Suprapubic skin (tissue), 4 donors: ENCODE measurements at places on chromosomes 7 and 10.

DNA sequence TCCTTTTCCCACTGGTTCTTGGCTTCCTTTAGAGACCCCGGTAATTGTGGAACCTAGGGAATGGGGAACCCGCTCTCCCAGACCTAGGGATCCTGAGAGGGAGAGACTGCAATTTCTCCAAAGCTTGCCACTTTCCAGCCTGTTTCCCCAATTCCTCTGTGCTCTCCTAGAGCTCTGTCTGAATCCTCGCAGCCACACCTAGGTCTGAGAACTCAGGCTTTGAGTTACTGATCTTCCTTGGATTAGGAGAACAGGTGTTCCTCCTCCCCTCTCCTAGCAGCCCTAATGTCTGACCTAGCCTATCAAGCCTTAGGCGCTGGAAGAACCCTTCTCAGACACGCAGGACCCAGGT, 20.0 kb downstream of the WNT8B start:
- no peak overlapping the region for H3K27ac ChIP-seq
- no peak for DNase-seq
- peaks cover 38% of the 10 kb centered on the region for H3K27me3 ChIP-seq
- H3K4me3 ChIP-seq, result peak overlapping the region; percentile 54
- peaks cover 5% of the 10 kb centered on the region for H3K36me3 ChIP-seq

DNA sequence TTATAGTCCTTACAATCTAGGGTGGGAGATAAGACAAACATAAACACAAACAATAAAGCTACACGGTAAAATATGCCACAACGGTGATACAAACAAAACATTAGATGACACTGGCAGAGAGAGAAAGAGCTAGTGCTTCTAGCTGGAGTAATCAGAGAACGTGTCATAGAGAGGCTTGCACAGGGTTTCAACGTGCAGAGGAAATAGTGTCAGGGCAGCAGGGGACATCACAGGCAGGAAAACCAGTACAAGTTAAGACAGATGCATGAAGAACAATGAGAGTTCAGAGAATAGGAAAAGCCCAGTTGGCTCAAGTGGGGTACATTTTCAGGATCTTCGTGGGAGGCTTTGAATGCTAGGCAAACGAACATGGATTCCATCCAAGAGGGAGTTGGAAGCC, 91.4 kb downstream of the ZNF438 start:
- no peak overlapping the region for H3K4me3 ChIP-seq
- no peaks in the 10 kb centered on the region for H3K4me1 ChIP-seq
- no peak overlapping the region for H3K27ac ChIP-seq
- DNase-seq, result no peak

GRCh38 chr10:75477680-75478079, 46.3 kb downstream of the LRMDA start:
- no peaks in the 10 kb centered on the region for H3K36me3 ChIP-seq
- no peak overlapping the region for H3K27ac ChIP-seq
- no peaks in the 10 kb centered on the region for H3K27me3 ChIP-seq
- H3K4me3 ChIP-seq, result no peak overlapping the region
- no peak for DNase-seq

DNA sequence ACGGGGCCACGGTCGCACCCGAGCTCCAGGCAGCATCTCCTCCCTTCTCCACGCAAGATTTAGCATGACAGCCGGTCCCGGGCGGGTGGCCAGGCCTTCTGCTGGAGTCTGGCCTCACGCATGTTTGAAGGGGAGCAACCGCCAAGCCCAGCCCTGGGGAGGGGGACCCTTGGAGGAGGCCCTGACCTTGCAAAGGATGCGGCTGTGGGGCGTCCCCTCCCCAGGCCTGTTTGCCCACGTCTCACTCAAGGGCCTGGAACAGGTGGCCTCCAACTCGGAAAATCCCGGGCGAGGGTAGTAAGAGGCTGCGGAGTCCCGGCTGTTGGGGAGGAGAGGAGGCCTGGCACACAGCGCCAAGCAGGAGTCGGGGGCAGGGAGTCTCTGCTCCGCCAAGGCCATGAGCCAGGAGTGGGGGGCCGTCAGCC, 50.6 kb upstream of the DPYSL4 start:
- peak; percentile 55 for DNase-seq
- no peak overlapping the region for H3K4me3 ChIP-seq
- H3K36me3 ChIP-seq, result no peaks in the 10 kb centered on the region

DNA sequence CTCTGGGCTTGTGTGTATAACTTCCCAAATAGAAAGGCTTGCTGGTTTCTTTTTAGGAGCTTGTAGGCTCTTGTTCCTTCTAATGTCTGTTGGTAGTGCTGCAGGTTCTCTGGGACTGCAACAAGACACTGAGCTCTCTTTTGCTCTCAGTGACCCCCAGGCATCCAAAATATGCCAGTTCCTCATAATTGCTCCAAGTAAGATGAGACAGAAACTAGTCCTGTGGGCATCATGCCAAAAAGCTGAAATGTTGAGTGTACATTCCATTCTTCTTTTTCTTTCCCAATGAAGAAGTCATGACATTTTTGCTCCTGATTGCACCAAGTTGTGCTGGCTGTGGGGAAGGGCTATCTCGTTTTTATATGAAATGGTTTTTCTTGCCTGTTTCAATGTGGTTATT, 7.1 kb upstream of the BTBD16 start:
- no peak overlapping the region for H3K4me3 ChIP-seq
- H3K27ac ChIP-seq, result no peak overlapping the region
- peaks cover 21% of the 10 kb centered on the region for H3K36me3 ChIP-seq
- DNase-seq, result peak; percentile 34
- no peaks in the 10 kb centered on the region for H3K27me3 ChIP-seq
- no peaks in the 10 kb centered on the region for H3K4me1 ChIP-seq

GRCh38 chr10:113427236-113427735, 125.6 kb upstream of the HABP2 start:
- H3K27me3 ChIP-seq, result no peaks in the 10 kb centered on the region
- H3K36me3 ChIP-seq, result no peaks in the 10 kb centered on the region
- H3K4me1 ChIP-seq, result no peaks in the 10 kb centered on the region
- no peak for DNase-seq

GRCh38 chr7:112665709-112666108, 124.5 kb downstream of the TMEM168 start:
- H3K27me3 ChIP-seq, result no peaks in the 10 kb centered on the region
- DNase-seq, result no peak
- H3K36me3 ChIP-seq, result no peaks in the 10 kb centered on the region
- H3K4me3 ChIP-seq, result no peak overlapping the region
- H3K4me1 ChIP-seq, result no peaks in the 10 kb centered on the region

GRCh38 chr10:129764901-129765663, 199.0 kb downstream of the EBF3 start:
- H3K27me3 ChIP-seq, result no peaks in the 10 kb centered on the region
- peak; percentile 40 for DNase-seq
- H3K4me3 ChIP-seq, result no peak overlapping the region
- H3K36me3 ChIP-seq, result peaks cover 26% of the 10 kb centered on the region
- H3K27ac ChIP-seq, result no peak overlapping the region

- H3K27ac ChIP-seq, result no peak overlapping the region
- no peak overlapping the region for H3K4me3 ChIP-seq
- no peak for DNase-seq
- H3K4me1 ChIP-seq, result peaks cover 10% of the 10 kb centered on the region
Measured at GRCh38 chr10:116175231-116175630, 97.8 kb downstream of the GFRA1 start.

DNA sequence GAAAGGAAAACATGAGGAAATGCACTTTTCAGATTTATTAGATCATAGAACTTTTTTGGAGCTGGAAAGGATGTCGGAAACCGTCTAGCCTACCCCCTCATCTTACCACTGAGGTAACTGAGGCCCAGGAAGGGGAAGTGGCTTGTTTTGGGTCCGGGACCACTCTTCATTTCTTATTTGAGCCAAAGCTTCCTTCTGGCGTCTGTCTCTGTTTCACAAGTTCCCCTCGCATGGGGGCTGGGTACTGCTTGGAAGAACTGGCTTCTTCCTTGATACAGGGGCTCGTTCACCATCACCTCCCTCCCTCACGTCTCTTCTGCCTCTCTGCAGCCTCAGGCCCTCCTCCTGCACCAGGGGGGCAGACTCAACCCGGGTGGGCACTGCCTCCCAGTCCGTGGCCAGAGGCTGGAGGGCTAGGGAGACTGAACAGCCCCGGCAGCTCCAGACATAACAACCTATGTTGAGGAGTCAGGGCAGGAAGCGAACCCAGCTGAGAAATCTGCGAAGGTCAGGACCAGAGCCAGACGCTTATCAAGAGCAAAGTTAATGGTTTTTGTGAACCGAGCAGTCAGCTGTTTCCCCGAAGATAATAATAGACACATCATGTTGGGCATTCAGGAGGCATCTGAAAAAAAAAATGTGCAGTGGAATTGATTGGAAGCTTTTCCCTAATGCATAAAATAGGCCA, 12.9 kb downstream of the HTRA1 start:
- H3K27me3 ChIP-seq, result no peaks in the 10 kb centered on the region
- no peak overlapping the region for H3K27ac ChIP-seq
- peak; percentile 55 for DNase-seq
- H3K36me3 ChIP-seq, result no peaks in the 10 kb centered on the region

GRCh38 chr7:47379629-47380324, 202.1 kb downstream of the TNS3 start:
- H3K27me3 ChIP-seq, result no peaks in the 10 kb centered on the region
- no peaks in the 10 kb centered on the region for H3K36me3 ChIP-seq
- peak overlapping the region; percentile 43 for H3K27ac ChIP-seq
- H3K4me1 ChIP-seq, result peaks cover 20% of the 10 kb centered on the region

DNA sequence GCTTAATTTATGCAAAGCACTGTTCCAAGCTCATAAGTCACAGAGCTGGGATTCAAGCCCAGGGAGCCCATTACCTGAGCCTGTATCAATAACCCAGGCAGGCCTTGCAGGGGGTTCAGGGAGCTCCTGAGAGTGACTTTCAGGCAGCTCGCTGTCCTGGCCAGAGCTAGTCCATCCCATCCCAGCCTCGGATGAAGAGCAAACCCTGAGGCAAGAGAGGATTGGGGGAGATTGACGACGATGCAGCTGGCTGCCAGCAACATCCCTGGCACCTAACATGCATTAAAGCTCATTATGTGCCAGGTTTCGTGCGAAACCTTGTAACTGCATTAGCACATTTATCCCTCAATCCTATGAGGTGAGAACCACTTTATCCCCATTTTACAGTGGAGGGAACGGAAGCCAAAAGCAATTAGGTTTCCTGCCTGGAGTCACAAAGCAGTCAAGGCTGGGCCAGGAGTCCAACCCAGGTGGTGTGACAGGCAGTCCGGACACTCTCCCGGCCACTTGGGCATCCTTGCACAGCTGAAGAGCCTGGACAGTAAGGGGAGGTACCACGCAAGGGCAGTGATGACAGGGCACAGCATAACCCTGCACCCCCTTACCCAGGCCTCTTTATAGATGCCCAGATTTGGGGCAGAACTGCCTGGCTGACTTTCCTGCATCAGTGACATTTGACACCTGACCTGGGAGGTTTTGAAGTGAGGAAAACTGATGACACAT, 129.8 kb upstream of the CHST15 start:
- peaks cover 21% of the 10 kb centered on the region for H3K4me1 ChIP-seq
- H3K27ac ChIP-seq, result no peak overlapping the region
- no peaks in the 10 kb centered on the region for H3K36me3 ChIP-seq
- H3K4me3 ChIP-seq, result no peak overlapping the region
- peaks cover 3% of the 10 kb centered on the region for H3K27me3 ChIP-seq

DNA sequence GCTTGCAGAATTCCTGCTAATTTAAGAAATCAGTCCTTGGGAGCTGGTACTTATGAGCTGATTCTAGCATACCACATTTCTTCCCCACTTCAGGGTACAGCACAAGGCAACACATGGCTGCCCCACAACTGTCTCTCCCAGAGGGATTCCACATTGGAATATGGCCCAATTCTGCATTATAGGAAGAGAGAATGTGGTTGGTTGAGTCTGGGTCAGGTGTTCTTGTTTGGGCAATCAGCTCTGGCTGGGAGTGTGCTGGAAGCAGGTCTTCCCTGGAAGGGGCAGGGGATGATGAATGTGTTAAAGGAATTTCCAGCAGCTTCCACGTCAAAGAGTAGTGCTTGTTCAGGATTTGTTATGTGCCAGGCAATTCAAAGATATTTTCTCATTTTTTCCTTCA, 95.7 kb downstream of the BUB3 start:
- no peaks in the 10 kb centered on the region for H3K4me1 ChIP-seq
- H3K36me3 ChIP-seq, result no peaks in the 10 kb centered on the region
- DNase-seq, result no peak

DNA sequence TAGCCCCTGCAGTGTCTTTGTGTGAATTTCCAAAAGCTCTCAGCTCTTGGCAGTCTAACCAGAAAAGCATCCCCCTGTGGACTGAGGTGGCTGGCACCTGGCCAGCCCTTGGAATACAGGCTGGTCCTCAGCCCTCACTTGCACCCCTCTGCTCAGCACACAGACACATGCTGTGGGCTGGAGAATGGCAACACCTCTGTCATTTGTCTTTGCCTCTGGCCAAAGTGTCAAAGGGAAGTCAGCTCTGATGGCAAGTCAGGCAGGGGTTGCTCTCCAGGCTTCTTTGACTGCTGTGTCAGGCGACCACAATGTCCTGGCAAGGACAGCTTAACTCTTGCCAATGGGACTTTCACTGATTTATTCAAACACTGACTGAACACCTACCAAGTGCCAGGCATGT, 724.8 kb downstream of the INHBA start:
- no peaks in the 10 kb centered on the region for H3K36me3 ChIP-seq
- H3K27ac ChIP-seq, result no peak overlapping the region
- DNase-seq, result no peak
- H3K4me3 ChIP-seq, result no peak overlapping the region
- H3K27me3 ChIP-seq, result no peaks in the 10 kb centered on the region

GRCh38 chr7:15239801-15240200, 322.0 kb downstream of the AGMO start:
- H3K27ac ChIP-seq, result no peak overlapping the region
- no peak for DNase-seq
- no peak overlapping the region for H3K4me3 ChIP-seq
- no peaks in the 10 kb centered on the region for H3K4me1 ChIP-seq
- H3K27me3 ChIP-seq, result no peaks in the 10 kb centered on the region
- no peaks in the 10 kb centered on the region for H3K36me3 ChIP-seq

DNA sequence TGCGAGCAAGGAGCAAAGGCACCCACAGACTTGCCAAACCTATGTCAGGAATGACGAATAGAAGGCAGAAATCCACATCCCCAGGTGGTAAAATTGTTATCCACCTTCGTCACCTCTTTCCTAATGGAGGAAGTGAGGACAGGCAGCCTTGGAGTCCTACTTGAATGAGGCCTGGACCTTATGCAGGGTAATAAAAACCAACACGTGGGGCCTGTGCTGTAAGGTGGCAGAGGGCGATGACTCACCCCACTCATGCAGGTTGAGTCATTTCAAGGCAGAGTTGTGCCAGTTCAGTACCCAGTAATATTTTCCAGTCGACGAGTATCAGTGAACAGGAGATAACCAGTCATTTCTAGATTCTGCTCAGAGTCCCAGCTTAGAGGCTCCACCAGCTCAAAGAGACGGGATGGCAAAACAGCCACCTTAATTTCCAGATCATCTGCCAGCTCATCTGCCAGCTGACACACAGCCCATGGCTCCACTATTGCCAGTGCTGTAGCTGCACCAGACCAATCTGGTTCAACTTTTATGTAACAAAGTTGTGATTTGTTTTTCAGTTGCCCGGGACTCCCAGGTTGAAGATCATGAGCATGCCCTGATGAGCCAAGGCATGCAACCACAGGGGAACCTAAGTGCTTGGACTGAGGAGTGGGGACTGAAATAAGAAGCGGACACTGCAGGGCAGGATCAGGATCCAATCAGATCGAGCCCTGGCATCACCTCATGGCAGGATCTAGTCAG, 176.2 kb upstream of the ITGB1 start:
- peaks cover 39% of the 10 kb centered on the region for H3K4me1 ChIP-seq
- no peaks in the 10 kb centered on the region for H3K27me3 ChIP-seq
- H3K36me3 ChIP-seq, result no peaks in the 10 kb centered on the region
- DNase-seq, result no peak
- no peak overlapping the region for H3K4me3 ChIP-seq
